AG10803 (cell line): ENCODE measurements at places on chromosomes 1 and 21.
A peak's percentile ranks its signal among the peaks of the same experiment; 100 is the strongest.

DNA sequence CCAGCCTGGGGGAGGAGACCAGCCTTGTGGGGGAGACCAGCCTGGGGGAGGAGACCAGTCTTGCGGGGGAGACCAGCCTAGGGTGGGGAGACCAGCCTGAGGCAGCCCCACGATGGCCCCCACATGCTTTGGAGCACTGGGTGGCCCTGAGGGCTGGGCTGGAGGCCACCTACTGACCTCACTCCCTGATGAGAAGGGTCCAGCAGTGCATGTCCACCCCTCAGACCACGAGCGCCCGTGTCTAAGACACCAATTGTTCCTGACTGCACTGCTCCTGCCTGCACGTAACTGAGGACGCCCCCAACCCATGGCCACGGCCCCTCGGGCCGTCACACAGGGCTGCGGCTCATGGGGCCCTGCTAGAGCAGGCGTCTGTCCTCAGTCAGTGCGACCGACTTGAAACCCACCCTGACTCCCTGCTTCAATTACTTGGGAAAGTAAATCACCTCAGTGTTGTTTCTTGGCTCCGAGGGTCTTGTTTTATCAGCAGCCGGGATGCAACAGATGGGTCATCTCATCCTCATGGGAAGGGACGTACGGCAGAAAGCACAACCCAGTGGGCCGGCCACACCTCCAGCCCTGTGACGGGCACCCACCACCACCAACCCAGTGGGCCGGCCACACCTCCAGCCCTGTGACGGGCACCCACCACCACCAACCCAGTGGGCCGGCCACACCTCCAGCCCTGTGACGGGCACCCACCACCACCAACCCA is at the start of gene SPATC1L:
TSS of gene SPATC1L (minus strand) at position 550 of the 715 bp plus-strand sequence. CDS start 1,643 bp downstream, outside the sequence.
- DNase-seq = peak; percentile 66

DNA sequence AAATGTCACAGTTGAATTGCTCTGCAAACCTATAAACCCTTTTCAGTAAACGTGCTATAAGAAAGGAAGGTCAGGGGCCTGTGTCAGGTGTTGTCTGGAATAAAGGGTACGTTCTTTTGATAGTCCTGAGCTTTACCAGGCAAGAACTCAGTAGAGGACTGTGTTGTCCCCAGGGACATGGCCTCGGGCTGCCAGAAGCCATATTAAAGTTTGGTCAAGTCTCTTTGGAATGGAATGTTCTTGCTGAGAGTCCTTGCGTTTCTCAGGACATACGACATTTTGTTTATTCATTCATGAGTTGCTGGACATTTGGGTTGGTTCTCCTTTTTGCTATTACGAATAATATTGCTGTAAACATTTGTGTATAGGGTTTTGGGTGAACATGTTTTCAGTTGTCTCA is 16.8 kb downstream of the VPS13D start:
- no peak for DNase-seq

DNA sequence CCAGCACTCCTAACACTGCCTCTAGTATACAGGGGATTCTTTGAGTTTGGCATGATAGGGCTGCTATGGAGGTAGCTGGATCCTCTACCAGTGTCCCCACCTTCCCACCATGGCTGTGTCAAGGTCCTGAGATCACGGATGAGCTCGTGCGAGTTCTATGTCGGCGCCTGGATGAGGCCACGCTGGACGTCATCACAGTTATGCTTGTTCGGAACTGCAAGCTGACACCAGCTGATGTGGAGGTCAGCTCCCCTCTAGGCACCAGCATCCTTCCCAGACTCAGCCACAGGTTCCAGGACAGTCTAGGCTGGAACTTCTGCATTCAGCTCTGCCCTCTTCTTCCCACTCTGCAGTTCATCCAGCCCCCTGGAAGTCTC is 15.2 kb downstream of the HYI start:
- DNase-seq = no peak

- DNase-seq = no peak
These were observed 35.9 kb upstream of the ZFP69B start for GRCh38 chr1:40414331-40414730.

DNA sequence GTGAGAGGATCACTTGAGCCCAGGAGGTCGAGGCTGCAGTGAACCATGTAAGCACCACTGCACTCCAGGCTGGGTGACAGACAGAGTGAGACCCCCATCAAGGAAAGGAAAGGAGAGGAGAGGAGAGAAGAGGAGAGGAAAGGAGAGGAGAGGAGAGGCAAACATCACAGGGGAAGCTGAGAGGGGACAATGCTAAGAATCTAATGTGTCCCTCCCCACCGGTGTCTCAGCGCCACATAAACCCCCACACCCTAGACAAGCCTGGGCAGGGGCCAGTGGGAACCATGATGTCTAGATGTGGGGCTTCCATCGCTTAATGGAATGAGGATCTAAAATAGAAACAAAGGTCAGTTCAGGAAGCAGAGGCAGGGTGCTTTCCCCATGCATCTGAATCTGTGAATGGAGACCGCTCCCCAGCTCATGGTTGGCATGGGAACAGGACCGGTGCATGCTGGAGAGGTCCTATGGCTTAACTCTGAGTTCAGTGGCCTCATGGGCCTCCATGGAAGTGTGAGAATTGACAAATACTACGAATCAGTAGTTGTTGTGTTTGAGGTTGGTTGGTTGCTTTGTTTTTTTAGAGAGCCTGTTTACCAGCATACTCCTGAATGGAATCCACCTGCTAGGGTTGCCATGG is 16.3 kb upstream of the LAPTM5 start:
- no peak for DNase-seq

GRCh38 chr1:53734650-53735211 is 4.2 kb downstream of the GLIS1 start:
- DNase-seq = peak; percentile 79

DNA sequence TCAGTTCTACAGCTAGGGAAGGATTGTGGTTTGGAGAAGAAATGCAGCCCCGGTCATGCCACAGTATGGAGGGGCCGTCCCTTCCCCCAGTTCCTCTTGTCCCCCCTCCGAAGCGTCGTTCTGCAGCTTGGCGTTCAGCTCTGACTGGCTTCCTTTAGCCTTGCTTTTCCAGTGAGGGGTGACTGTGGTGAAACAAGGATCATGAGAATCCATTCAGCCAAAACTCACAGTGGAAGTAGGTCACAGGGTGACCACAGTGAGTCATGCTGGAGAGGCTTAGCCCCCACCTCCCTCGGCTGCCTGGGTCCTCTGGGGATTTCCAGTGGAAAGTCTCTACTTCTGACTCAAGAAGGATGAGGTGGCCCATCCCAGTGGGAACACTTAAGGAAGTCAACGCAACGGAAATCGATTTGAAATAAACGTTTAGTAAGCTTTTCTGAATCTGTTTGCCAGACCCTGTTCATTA is 37.3 kb upstream of the COL6A2 start:
- DNase-seq = peak; percentile 100

GRCh38 chr1:230568008-230568407 is 74.3 kb upstream of the COG2 start:
- peak; percentile 15 for DNase-seq

GRCh38 chr1:14424325-14425002 is 174.0 kb upstream of the KAZN start:
- DNase-seq = no peak

- peak; percentile 39 for DNase-seq
These were observed 121.2 kb downstream of the DUSP10 start for GRCh38 chr1:221620437-221621384.

DNA sequence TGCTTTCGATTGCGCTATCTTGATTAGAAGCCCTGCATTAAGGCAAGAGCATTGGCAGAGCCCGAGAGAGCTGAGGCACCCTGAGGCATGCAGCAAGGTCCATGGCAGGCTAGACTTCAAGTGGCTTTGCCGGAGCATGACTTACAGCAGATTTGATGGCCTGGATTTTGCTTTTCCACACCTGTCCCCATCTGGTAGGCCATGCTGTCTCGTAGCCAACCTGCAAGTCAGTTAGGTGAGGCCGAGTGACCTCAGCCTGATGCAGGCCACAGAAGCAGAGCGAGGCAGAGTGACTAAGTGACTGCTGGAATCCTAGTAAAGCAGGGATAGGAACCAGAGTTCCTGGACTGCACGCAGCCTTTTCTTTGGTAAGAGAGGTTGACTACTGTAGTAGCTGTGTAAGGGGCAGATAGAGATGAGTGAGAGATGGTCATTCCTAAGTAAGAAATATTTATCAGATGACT is 148.9 kb downstream of the PBX1 start:
- peak; percentile 89 for DNase-seq

DNA sequence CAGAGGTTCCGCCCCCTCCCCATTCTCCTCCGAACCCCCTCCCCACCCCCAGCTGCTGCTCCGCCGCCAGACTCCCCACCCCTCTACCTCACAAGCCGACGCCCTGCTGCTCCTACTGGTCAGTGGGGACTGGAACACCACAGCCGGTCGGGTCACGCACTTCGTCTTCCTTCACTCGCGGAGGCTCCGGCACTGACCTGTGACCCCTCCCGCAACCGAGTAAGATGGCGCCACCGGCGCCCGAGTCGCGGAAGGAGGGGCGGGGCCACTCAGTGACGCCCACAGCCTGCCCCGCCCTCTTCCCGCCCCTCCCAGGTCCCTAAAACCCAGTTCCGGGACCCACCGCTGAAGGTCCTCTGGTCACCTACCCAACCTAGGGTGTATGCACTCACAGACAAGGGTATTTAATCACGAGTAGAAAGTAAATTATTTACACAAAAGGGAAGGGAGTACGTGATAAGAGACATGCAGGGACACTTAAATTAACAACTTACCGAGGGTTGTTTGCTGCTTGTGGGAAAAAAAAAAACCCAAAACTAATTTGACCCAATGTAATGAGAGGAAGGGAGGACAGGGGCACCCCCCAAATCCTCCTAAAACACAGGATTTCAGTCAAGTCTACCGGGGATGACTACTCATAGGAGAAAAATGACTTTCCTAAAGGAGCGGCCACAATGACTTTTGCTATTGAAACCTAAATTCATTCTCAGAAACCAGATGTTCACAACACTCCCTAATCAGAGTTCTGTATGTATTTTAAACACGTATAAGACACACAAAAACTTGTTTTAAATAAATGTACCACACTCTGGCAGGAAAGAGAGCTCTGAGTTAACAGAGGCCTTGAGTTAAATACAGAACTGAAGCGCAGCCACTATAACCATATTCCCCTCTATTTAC is at the start of gene RIT1:
TSS of gene RIT1 (minus strand) at position 194 of the 900 bp plus-strand sequence. CDS start 588 bp downstream, outside the sequence.
- DNase-seq = peak; percentile 74

GRCh38 chr1:180610556-180611015 is 21.2 kb upstream of the XPR1 start:
- no peak for DNase-seq

GRCh38 chr1:157700732-157701131 is at the start of gene FCRL3:
TSS of gene FCRL3 (minus strand) at chr1:157700769. CDS start at chr1:157700489, 280 bp downstream.
- no peak for DNase-seq

GRCh38 chr1:185409763-185410528 is 92.9 kb upstream of the IVNS1ABP start:
- DNase-seq = peak; percentile 70

DNA sequence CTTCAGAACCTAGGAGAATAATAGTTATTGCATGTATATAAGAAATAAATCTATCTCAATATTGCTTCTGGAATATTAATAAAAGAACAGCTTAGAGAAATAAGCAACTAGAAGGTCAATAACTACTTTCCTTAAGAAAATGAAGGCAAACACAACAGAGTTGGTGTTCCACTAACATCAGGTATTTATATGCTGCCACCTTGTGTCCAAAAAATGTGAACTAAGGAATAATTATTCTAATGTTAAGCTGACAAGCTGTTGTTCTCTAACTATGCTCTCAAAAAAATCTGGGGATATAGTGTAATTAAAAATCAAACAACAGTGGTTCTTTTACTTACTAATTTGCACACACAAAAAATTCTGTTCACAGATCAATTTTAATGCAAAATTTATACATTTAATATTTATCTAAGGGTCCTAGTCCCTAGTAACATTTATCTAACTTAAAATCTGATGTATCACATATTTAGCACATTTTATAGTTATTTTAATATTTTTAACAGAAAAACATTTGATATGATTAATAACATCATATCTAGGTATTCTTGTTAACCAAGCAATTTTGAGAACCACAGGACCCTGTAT is 39.6 kb downstream of the UCHL5 start:
- peak; percentile 65 for DNase-seq

DNA sequence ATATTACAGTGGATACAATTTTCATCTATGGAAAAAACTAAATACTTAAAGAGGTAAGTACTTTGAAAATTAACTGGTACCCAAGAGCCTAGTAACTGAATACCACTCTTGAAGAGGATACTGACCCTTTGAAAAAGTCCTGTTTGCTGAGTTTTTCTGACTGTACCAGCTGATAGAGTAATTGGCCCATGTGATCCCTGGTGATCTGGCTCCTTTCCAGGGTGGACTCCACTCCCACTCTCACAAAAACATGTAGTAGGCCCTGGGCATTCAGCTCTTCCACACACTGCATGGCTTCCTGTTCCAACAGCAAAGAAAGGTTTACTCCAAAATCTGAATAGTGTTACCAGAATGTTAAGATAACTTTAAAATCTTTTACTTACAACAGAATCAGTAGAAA is 53.6 kb upstream of the HP1BP3 start:
- no peak for DNase-seq

GRCh38 chr1:63379583-63379982 is 12.2 kb downstream of the ALG6 start:
- DNase-seq = no peak

DNA sequence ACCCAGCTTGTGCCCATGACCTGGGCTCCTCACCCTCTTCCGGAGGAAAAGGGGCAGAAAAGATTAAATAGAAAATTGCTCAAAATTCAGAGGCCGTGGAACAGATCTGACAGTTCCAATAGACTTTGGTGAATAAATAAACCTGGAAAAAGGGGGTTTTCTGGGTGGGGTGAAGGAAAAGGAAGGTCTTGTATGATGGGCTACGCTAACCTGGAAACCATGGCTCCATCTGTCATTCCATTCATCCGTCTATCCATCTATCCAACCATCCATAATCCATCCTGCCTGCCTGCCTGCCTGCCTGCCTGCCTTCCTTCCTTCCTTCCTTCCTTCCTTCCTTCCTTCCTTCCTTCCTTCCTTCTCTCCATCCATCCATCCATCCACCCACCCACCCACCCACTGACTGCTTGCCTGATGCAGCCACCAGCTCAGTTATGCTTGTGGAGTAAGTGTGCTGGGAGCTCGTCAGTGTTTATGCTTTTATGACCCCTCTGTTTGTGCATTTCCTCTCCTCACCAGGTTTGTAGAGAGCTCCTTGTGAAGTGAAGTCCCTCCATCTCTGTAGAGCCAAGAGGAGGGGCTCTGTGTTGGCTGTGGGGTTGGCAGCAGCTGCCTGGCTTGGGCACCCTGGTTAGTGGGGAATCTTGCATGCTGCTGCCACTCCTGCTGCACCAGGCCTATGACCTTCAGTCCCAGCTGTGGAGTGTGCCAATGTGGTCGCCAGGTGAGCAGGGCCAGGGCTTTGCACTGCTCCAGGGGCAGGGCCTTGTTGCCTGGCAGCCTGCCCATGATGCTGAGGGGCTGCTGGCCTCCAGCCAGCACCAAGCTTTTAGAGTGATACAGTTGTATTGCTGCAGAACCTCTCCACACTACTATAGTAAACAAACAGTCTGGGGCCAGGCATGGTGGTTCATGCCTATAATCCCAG is 16.0 kb upstream of the POU3F1 start:
- no peak for DNase-seq

GRCh38 chr1:228377664-228378089 is 29.0 kb downstream of the TRIM11 start:
- no peak for DNase-seq
